ENCODE measurements at places on chromosomes 1 and 21.

DNA sequence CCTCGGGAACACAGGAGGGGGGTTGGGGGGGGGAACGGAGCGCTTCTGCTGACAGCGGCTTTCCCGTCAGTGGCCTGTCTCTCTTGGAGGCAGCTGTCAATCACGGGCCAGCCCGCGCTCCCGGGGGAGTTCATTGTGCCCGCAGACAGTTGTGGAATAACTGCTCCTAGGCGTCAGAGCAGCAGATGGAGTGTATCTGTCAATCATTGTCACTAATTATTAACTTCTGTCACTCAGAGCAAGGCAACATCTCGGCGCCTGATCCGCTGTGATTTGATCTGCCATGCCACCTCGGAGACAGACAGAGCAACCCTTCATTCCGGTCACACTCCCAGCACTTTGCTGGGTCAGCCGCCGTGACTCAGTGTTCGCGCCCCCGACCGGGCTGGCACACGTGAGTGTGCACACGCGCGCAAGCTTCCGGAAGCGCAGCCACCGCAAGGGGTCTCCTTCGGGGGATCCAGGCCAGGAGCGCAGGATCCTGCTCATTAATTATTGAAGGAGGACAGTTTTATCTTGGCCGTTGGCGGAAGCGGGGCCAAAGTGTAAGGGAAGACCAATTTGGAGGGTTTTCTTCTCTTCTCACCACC, 75.8 kb downstream of the RRAGC start:
- no peak for DNase-seq

DNA sequence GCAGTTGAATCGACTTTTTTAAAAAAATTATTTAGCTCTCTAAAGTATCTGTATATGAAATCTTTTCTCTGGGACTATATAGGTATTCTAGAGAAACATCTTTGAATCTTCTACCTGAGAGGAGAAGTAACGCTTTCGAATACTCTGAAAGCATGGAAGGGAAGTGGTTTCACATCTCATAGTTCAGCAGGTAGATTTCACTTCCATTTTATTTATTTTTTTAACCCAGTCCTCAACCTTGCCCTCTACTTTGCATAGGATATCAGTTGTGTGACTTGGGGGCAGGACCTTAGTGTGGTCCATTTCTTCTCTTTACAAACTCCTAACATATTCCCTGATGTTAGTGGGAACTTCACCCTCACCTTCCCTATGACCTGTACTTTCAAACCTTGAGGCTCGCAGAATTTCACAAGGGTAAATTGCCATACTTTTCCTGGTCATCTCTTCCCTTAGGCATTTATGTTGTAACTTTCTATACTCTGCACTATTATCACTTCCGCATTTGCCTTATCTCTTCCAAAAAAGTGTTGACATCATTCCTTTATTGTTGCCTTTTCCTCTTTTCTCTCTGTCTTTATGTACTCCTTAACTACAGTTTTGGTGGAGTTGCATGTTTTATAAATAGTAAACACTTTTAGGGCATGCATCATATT, 1208.5 kb upstream of the ADGRL4 start:
- no peak for DNase-seq

DNA sequence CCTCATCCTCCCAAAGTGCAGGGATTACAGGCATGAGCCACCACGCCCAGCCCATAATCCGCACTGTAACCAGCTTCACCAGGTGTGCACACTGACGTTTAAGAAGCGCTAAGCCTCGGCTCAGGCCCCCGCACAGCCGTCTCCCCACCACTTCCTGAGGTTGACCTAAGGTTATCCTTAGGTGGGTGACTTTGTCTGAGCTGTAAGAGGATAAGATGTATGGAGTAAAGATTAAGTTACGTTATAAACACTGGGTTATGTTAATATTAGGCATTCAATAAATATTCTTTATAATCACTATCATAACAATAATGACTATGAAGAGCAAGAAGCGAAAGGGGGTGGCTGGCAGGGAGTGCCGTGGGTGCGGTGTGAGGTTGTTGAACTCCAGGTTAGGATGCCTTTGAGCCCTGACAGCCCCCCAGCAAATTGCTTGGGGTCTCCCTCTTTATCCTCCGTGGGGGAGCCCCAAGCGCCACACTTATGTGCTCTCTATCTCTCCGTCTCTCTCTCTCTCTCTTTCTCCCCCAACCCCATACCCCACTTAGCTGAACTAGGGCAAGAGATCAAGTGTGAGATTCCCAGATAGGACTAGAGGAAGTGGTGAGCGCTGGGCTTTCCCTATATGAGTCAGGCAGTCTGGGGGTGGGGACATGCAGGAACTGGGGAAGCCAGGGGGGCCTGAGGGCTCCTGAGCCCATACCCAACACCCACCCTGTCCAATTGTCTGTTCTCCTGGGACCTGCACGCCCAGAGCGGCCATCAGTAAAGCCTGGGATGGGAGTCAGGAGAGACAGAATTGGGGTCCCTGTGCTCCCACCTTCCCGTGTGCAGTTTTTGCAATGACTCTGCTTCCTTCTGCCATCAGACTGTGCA, 7.6 kb downstream of the EFHD2 start:
- peak; percentile 28 for DNase-seq

GRCh38 chr1:30359539-30360220, 363.7 kb downstream of the MATN1 start:
- DNase-seq, result no peak

- no peak for DNase-seq
Observed at GRCh38 chr1:109615879-109616278, 3.5 kb downstream of the GNAT2 start.

GRCh38 chr1:5394111-5394510, 598.1 kb downstream of the NPHP4 start:
- no peak for DNase-seq

GRCh38 chr1:98078596-98078995, 157.8 kb upstream of the DPYD start:
- no peak for DNase-seq

- no peak for DNase-seq
Observed at GRCh38 chr1:160607672-160608032, 28.4 kb upstream of the CD84 start.

DNA sequence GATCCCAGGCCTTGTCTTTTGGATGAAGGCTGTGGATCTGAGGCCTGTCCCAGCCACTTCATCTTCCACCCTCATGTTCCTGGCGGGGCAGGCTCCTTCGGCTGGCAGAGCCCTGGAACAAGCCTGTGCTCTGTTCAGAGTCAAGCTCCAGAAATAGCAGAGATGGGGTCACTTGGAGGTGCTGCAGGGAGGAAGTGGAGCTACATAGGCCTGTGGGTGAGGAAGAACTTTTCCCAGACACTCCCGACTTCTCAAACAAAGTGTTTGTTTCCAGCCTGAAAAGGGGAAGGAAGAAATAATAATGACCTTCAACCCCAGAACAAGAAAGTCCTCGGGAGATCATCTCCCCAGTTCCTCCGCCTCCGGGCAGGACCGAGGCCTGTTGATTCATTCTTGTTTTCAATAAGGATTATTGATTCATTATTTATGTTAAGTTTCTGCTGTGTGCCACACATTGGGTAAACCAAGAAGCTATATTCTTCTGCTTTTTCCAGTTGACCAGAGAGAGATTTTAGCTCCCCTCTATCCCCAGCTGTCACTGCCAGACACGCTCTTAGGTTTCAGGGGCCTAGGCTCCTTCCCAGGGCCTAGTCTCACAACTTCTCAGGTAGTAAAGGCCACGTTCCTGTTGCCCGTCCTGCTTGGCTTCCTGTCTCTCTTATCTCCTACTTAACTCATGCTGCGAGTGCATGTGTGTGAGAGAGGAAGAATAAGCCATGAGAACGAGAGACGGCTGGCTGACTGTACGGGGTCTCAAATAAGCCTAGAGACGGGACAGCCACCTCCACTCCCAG, 16.9 kb downstream of the IKBKE start:
- no peak for DNase-seq

- no peak for DNase-seq
Observed at GRCh38 chr21:14916676-14917141, 148.1 kb downstream of the NRIP1 start.

DNA sequence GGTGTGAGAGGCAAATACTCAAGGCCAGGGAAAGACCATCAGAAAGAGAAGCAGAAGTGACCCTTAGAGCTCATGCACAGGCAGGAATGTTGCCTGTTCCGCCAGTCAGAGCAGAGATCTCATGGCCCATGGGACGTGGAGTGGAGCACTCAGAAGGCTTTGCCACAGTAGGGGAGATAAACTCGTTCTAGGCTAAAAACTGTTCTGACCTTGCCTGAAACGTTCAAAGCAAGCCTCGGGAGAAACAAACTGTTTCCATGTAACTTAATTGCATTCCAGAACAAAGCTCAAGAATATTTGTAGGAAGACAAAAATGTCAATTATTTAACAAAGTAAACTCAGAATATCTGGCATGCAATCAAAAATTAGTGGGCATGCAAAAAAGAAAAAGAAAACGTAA, 20.7 kb upstream of the SLC19A1 start:
- DNase-seq, result no peak

- DNase-seq, result no peak
Observed at GRCh38 chr1:112363636-112364035, 32.4 kb upstream of the CTTNBP2NL start.

GRCh38 chr1:61081144-61081685, 1.1 kb upstream of the NFIA start:
- no peak for DNase-seq

GRCh38 chr1:33460947-33461629, 11.4 kb upstream of the ZSCAN20 start:
- DNase-seq, result no peak

DNA sequence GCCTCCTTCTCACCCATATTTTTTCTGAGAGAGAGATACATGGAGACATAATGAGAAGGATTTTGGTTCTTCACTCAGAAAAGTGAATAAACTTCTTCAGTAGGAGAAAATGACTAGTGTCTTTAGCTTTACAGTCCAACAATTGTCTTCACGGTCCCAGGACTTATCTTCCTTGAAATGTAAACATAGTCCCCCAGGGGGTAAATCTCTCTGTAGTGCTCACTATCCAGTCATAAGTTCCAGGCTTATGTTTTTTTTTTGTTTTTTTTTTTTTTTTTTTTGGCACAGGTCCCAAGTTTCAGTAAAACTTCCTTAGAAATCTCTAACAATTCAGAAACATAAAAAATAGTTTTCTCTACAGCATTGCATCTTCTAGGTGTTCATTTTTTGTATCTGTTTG, 890.2 kb upstream of the B3GALT2 start:
- DNase-seq, result no peak

GRCh38 chr1:165068741-165069140, 287.8 kb downstream of the LMX1A start:
- DNase-seq, result no peak

DNA sequence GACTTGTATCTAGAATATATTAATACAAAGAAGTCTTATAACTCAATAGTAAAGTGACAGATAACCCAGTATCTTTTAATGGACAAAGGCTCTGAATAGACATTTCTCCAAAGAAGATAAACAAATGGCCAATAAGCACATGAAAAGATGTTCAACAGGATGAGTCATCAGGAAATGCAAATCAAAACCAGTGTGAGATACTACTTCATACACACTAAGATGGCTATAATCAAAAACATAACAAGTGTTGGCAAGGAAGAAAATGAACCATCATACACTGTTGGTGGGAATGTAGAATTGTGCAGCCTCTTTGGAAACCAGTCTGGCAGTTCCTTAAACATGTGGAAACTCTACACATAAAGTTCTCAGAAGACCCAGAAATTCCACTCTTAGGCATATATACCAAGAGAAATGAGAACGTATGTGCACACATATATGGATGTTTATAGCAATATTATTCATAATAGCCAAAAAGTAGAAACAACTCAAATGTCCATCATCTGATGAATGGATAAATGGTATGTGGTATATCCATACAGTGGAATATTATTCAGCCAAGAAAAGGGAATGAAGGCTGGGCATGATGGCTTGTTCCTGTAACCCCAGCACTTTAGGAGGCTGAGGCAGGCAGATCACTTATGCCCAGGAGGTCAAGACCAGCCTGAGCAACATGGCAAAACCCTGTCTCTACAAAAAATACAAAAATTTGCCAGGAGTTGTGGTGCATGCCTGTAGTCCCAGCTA, 9.9 kb upstream of the MPL start:
- no peak for DNase-seq

Measured in stimulated activated CD4-positive, alpha-beta T cell treated with anti-CD3 and anti-CD28 coated beads, Interleukin-1b, Interleukin-23, amount 100 ng/mL, for 1 hour (primary cell).